ENCODE measurements at places on chromosomes 3 and 15. TPM values are rescaled to one million over a fixed set of nuclear protein-coding genes. Genes with fewer than 3 reads are reported as not detected.

The ARRDC4 gene
- total RNA-seq = 6.2 TPM

The DNASE1L3 gene
- total RNA-seq = 52.0 TPM

The RUBCN gene
- total RNA-seq = 5.9 TPM

The TNNC1 gene
- total RNA-seq = 5.5 TPM

The DMXL2 gene
- total RNA-seq = 18.9 TPM

The PRR20G gene
- not detected for total RNA-seq

The CIDEC gene
- 0.14 TPM for total RNA-seq

The PFKFB4 gene
- total RNA-seq = 6.1 TPM

All from thymus (tissue), 14 donors.